CD8-positive, alpha-beta memory T cell (primary cell): ENCODE measurements at places on chromosomes 3 and 15. TPM values are rescaled to one million over a fixed set of nuclear protein-coding genes. Genes with fewer than 3 reads are reported as not detected.

The CCRL2 gene
- 3.0 TPM for total RNA-seq

The GRK7 gene
- not detected for total RNA-seq

The SLC28A2 gene
- not detected for total RNA-seq

The SELENOT gene
- total RNA-seq = 158 TPM

The EBLN2 gene
- 4.7 TPM for total RNA-seq

The PP2D1 gene
- total RNA-seq = not detected

- no peaks in the 10 kb centered on the region for H3K36me3 ChIP-seq
- no peak overlapping the region for H3K27ac ChIP-seq
- no peak for DNase-seq
- H3K4me3 ChIP-seq = no peak overlapping the region
- no peaks in the 10 kb centered on the region for H3K27me3 ChIP-seq
Observed at GRCh38 chr3:167032267-167032876, 347.7 kb downstream of the ZBBX start.

DNA sequence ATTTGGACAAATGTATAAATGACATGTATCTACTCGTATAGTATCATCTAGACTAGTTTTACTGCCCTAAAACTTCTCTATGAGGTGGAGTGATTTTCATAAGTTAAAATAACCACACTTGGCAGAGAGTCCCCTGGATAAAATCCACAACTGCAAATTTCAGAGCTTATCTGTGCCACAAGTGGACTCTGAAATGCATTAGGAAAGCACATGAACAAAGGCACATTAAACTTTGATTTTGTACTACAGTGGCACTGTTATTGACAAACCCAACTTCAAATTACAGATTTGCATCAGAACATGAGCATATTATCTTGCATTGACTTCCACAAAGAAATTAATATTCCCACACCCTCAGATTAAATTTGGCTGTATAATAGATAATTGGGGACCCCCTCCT lies 58.1 kb upstream of the EIF5A2 start:
- no peaks in the 10 kb centered on the region for H3K36me3 ChIP-seq
- no peak for DNase-seq
- no peak overlapping the region for H3K27ac ChIP-seq
- no peaks in the 10 kb centered on the region for H3K4me1 ChIP-seq
- no peak overlapping the region for H3K4me3 ChIP-seq

GRCh38 chr3:107589454-107589853 lies 66.7 kb downstream of the BBX start:
- H3K4me1 ChIP-seq = no peaks in the 10 kb centered on the region
- H3K27me3 ChIP-seq = no peaks in the 10 kb centered on the region
- H3K36me3 ChIP-seq = no peaks in the 10 kb centered on the region
- DNase-seq = no peak
- no peak overlapping the region for H3K27ac ChIP-seq

GRCh38 chr3:196712514-196713413 lies 587 bp downstream of the PIGX start:
- H3K27ac ChIP-seq = peak overlapping the region; percentile 95
- no peaks in the 10 kb centered on the region for H3K36me3 ChIP-seq
- no peaks in the 10 kb centered on the region for H3K27me3 ChIP-seq

GRCh38 chr3:10180738-10181295 lies 16.1 kb downstream of the IRAK2 start:
- no peak overlapping the region for H3K4me3 ChIP-seq
- no peak for DNase-seq
- H3K4me1 ChIP-seq = peaks cover 3% of the 10 kb centered on the region
- H3K27me3 ChIP-seq = no peaks in the 10 kb centered on the region
- H3K36me3 ChIP-seq = no peaks in the 10 kb centered on the region

- H3K27me3 ChIP-seq = no peaks in the 10 kb centered on the region
- H3K4me3 ChIP-seq = no peak overlapping the region
- H3K27ac ChIP-seq = no peak overlapping the region
- no peak for DNase-seq
Observed at GRCh38 chr3:12579905-12580304, 23.0 kb downstream of the MKRN2 start.

GRCh38 chr15:80367094-80367493 lies 37.1 kb upstream of the ARNT2 start:
- no peak for DNase-seq
- no peaks in the 10 kb centered on the region for H3K27me3 ChIP-seq
- no peaks in the 10 kb centered on the region for H3K4me1 ChIP-seq
- no peak overlapping the region for H3K27ac ChIP-seq
- H3K4me3 ChIP-seq = no peak overlapping the region
- no peaks in the 10 kb centered on the region for H3K36me3 ChIP-seq

DNA sequence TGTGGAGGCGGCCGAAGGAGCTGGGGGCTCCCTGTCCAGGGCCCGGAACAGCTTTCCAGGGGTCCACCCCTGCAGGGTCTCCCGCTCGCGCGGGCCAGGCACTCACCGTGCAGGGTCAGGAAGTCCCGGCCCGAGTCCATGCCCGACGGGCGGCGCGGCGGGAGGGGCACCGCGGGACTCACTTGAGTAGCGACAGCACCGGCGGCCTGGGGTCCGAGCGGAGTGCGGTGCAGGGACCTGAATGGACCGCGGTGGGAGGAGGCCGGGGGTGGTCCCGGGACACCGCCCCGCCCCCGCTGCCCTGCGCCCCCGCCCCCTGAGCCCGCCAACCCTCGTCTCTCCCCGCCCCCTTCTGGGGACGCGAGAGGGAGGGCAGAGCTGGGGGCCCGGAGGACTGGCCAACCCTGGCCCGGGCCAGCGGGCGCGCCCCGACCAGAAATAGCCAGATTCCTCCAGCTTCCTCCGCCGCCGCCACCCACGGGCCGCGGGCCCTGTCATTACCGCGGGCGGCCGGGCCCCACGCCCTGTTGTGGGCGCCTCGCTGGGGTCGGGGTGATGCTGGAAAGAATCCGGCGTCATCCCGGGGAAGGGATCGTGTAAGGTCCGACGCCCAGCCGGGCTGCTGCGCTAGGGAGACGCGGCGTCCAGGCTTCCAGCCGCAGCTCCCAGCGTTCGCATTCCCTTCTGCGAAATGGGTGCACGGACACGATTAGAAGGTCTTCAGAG lies at the start of gene PLCD1:
PLCD1 (minus strand) TSS at position 243 of the 726 bp plus-strand sequence; CDS start at position 140, 103 bp downstream.
- H3K4me1 ChIP-seq = peaks cover 39% of the 10 kb centered on the region
- peaks cover 8% of the 10 kb centered on the region for H3K27me3 ChIP-seq
- peak; percentile 15 for DNase-seq
- peak within 1 kb of the TSS; percentile 60 for H3K4me3 ChIP-seq

GRCh38 chr3:106302451-106303221 lies 433.8 kb upstream of the CBLB start:
- DNase-seq = peak; percentile 39
- H3K4me1 ChIP-seq = peaks cover 8% of the 10 kb centered on the region
- no peaks in the 10 kb centered on the region for H3K36me3 ChIP-seq
- H3K4me3 ChIP-seq = no peak overlapping the region
- H3K27me3 ChIP-seq = no peaks in the 10 kb centered on the region

DNA sequence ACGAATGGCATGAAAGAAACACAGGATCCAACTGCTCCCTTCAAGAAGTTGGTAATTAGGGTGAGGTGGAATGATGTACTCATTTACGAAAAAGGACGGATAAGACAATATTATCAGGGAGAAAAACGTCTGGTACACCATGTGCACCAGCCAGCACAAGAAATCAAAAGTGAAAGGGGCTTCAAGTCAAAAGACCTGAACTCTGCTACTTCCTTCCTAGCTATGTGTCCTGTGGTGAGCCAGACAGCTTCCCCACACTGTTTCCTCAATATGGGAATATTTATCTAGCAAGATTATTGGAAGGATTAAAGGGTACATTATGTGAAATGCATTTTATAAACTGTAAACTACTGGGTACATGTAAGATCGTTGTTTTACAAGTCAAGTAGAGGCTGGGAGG lies 33.9 kb downstream of the RAB27A start:
- H3K4me1 ChIP-seq = peaks cover 58% of the 10 kb centered on the region
- H3K27ac ChIP-seq = peak overlapping the region; percentile 52
- H3K36me3 ChIP-seq = no peaks in the 10 kb centered on the region
- DNase-seq = peak; percentile 43
- H3K27me3 ChIP-seq = no peaks in the 10 kb centered on the region

GRCh38 chr15:73375755-73376305 lies 7.1 kb upstream of the HCN4 start:
- no peaks in the 10 kb centered on the region for H3K36me3 ChIP-seq
- H3K27me3 ChIP-seq = no peaks in the 10 kb centered on the region
- no peak for DNase-seq
- H3K27ac ChIP-seq = no peak overlapping the region
- H3K4me3 ChIP-seq = no peak overlapping the region

DNA sequence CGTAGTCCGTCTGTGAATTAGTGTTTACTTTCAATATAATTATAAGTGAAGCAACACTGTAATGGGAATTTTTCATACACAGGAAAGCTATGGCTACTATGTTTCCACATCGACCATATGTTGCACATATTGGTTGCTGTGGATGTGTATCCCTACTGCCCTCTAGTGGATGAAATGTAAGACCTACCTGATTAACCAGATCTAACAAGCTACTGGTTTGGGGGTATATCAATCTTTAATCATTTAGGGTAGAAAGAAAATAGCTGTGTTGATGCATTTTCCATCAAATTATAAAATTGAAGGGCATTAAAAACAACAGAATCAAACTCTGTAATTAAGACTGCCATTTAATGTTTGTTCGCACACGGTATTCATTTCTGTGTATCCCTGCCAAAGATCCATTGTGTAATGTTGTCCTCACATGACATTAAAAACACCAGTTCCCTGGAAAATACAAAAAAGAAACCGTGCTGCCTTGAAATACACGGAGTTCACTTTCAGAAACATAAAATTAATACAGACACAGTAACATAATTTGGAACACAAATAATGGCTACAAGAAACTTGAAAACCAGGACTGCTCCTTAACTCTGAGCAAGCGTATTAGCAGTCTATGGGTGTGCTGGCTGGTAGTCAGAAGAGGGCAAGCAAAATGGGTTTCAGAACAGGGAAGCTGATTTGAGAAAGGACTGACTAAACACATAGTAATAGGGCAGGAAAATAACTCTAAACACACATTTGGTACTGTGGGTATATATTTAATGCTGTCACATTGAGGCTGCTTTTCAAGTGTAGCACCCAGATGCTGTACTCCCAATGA lies 125.1 kb downstream of the TIGIT start:
- no peak overlapping the region for H3K4me3 ChIP-seq
- no peaks in the 10 kb centered on the region for H3K27me3 ChIP-seq

DNA sequence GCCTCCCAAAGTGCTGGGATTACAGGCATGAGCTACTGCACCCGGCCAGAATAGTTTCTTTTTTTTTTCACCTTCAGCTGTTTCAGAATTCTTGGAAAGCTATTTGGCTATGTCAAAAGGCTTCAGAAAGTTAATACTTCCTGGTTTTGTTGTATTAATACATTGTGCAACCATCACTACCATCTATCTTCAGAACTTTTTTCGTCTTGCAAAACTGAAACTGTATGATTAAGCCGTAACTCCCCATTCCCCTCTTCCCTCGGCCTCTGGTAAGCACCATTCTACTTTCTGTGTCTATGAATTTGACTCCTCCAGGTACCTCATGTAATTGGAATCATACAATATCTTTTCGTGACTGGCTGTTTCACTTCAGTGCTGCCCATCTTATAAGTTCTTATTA lies 5.2 kb upstream of the NOX5 start:
- no peaks in the 10 kb centered on the region for H3K36me3 ChIP-seq
- no peaks in the 10 kb centered on the region for H3K27me3 ChIP-seq
- no peak overlapping the region for H3K4me3 ChIP-seq
- H3K27ac ChIP-seq = no peak overlapping the region
- no peaks in the 10 kb centered on the region for H3K4me1 ChIP-seq
- DNase-seq = no peak

GRCh38 chr3:119351581-119351980 lies 57.4 kb downstream of the ARHGAP31 start:
- no peak for DNase-seq
- H3K27me3 ChIP-seq = no peaks in the 10 kb centered on the region
- H3K36me3 ChIP-seq = no peaks in the 10 kb centered on the region
- H3K4me1 ChIP-seq = peaks cover 29% of the 10 kb centered on the region
- no peak overlapping the region for H3K4me3 ChIP-seq

GRCh38 chr15:65875458-65875857 lies 6.2 kb downstream of the RAB11A start:
- no peak overlapping the region for H3K4me3 ChIP-seq
- H3K36me3 ChIP-seq = peaks cover 27% of the 10 kb centered on the region
- H3K27me3 ChIP-seq = no peaks in the 10 kb centered on the region
- no peak overlapping the region for H3K27ac ChIP-seq
- peaks cover 23% of the 10 kb centered on the region for H3K4me1 ChIP-seq
- no peak for DNase-seq

GRCh38 chr3:27554706-27555105 lies 70.5 kb upstream of the SLC4A7 start:
- no peaks in the 10 kb centered on the region for H3K4me1 ChIP-seq
- H3K27ac ChIP-seq = no peak overlapping the region
- no peak for DNase-seq
- H3K4me3 ChIP-seq = no peak overlapping the region

- no peak overlapping the region for H3K27ac ChIP-seq
- H3K36me3 ChIP-seq = no peaks in the 10 kb centered on the region
- no peak for DNase-seq
- no peak overlapping the region for H3K4me3 ChIP-seq
Observed at GRCh38 chr3:191919491-191920026, 458.6 kb downstream of the PYDC2 start.

- DNase-seq = no peak
- H3K27ac ChIP-seq = no peak overlapping the region
- H3K27me3 ChIP-seq = no peaks in the 10 kb centered on the region
- no peaks in the 10 kb centered on the region for H3K4me1 ChIP-seq
Observed at GRCh38 chr3:53188136-53188685, 27.2 kb downstream of the PRKCD start.
